ENCODE measurements at places on chromosomes 6 and 20.

GRCh38 chr6:57305761-57306160 lies 11.7 kb upstream of the PRIM2 start:
- no peak for DNase-seq

DNA sequence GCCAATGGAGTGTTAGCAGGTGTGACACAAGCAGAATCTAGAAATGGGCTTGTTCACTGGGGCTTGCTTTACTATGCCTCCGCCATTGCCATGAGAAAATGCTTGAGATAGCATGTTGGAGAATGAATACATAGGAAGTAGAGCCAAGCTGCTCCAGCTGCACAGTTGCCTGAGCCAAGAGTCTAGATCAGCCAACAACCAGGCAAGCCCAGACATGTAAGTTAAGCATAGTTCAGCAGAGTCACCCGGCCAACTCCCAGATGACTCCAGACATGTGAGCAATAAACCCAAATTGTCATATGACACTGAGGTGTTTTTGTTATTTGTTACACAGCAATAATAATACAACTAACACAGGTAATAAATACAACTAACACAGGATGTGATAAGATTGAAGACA lies 167.9 kb downstream of the HAO1 start:
- no peak for DNase-seq

DNA sequence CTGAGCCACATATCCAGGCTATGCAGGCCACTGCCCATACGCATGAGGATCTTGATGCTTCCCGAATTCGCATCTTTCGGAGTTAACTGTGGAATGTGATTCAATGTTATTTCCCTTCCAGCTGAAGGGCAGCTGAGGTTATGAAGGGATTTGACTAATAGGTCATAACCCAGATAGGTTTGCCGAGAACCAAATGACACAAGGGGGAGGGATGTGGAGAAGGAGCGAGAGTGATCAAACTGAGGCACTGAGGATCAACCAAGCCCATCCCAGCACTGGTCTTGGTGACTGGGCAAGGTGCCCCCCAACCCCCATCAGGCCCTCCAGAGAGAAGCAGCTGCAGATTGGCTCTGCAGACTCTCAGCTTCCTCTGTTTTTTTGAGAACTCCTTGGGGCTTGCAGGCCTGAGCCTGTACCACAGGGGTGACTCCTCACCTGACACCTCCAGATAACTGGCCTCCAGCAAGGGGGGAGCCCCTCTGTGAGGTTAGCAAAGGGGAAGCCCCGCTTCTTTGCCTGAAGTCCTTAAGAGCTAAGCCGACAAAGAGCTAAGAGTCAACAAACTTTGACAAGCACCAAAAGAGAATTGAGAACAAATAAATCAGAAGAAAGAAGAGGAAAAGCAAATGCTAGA lies 185.9 kb downstream of the PDE7B start:
- DNase-seq, result peak; percentile 39

DNA sequence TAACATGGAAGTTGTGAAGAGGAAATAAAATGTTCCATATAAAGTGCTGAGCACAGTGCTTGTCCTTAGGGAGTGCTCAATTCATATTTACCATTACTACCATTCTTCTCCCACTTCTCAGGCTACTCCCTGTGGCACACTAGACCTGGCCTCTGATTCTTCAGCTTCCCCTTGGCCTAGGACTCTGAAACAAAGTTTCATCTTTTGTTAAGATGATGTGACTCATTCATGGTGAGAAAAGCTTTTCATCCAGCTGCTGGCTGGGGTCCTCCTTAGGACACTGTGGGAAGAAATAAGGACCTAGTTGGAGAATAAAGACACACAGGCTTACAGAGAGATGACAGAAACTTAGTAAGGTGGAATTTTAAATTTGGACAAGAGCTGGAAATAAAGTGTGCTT lies 314.8 kb downstream of the CDC5L start:
- no peak for DNase-seq

DNA sequence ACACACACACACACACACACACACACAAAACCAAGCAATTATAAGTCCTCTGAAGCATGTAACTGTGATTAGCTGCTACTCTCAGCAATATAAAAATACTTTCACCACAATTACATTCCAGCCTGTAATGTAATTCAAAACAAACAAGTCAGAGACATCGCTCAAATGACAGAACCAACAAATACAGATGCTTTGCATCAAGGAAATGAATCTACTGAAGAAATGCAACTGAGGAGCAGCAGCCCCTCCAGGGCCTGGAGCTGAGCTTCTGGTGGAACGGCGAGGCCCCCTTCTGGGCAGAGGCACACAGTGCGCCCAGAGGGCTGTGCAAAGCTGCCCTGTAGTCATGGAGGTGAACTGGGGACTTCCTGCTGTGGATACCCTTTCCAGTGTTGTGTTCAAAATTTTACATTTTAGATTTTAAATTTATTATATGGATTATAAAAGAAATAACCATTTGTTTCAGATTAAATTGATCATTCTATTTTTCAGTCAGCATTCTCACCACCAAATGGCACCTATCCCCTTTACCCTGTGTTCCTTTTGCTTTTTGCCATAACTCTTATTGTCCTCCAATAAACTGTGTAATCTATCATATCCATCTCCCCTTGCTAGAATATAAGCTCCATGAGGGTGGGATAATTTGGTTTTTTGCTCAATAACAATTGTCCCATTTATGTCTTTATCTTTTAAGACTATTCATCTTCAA lies 23.2 kb downstream of the ADAT2 start:
- DNase-seq, result peak; percentile 80

DNA sequence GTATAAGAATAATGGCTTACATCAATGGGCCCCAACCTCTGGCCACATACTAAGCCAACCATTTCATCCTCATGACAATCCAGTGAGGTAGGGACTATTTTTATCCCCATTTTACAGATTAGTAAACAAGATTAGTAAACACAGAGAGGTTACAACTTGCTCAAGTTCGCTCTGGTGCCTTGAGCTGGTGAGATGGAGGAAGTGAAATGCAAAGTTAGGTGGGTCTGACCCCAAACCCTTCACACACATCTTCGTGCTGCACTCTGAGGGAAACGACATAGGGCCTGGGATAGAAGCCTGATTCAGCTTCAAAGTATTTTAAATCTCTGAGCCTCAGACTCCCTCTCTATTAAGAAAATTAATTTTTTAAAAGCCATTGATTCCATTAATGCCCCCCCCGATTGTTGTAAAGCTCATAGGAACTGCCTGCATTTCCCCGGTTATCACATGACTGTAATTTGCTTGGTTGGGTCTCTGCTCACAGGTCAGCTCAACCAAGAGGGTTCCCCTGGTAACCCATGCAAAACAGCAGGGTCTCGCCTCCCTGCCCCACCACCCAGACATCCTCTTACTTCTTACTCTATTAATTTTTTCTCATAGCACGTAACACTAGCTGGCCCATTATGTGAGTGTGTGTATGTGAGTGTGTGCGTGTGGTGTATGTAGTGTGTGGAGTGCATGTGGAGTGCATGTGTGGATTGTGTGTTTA lies 221.2 kb downstream of the MAFB start:
- no peak for DNase-seq
